ELR (cell line): ENCODE measurements at places on chromosomes 7 and 10.

GRCh38 chr7:151056666-151057505 lies 811 bp downstream of the CDK5 start:
- DNase-seq: no peak

- DNase-seq: no peak
These were observed 175.6 kb downstream of the CHCHD3 start for GRCh38 chr7:132906193-132906835.

- DNase-seq: no peak
These were observed 421.0 kb downstream of the PTPRN2 start for GRCh38 chr7:158166386-158167340.

GRCh38 chr7:2843711-2844152 lies 376 bp downstream of the GNA12 start:
- peak; percentile 52 for DNase-seq

GRCh38 chr7:127635659-127636285 lies 16.2 kb upstream of the SND1 start:
- no peak for DNase-seq

- DNase-seq: no peak
These were observed 322.4 kb upstream of the GHITM start for GRCh38 chr10:83816942-83817341.

GRCh38 chr7:37092548-37092947 lies 356.1 kb downstream of the ELMO1 start:
- DNase-seq: no peak

DNA sequence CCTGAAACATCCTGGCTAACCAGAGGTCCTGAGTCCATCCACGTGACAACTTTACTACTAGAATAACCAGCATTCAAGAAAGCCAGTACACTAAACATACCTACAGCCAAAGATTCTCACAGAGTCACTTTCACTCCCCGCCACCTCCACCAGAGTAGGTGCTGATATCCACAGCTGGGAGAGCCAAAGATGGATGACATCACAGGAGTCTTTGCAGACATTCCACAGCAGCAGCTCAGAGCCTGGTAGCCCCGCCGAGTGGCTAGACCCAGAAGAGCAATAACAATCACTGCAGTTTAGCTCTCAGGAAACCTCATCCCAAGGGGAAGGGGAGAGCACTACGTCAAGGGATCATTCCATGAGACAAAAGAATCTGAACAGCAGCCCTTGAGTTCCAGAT lies 13.5 kb upstream of the ADAM22 start:
- no peak for DNase-seq

GRCh38 chr10:8069627-8070026 lies 15.1 kb downstream of the GATA3 start:
- peak; percentile 50 for DNase-seq

DNA sequence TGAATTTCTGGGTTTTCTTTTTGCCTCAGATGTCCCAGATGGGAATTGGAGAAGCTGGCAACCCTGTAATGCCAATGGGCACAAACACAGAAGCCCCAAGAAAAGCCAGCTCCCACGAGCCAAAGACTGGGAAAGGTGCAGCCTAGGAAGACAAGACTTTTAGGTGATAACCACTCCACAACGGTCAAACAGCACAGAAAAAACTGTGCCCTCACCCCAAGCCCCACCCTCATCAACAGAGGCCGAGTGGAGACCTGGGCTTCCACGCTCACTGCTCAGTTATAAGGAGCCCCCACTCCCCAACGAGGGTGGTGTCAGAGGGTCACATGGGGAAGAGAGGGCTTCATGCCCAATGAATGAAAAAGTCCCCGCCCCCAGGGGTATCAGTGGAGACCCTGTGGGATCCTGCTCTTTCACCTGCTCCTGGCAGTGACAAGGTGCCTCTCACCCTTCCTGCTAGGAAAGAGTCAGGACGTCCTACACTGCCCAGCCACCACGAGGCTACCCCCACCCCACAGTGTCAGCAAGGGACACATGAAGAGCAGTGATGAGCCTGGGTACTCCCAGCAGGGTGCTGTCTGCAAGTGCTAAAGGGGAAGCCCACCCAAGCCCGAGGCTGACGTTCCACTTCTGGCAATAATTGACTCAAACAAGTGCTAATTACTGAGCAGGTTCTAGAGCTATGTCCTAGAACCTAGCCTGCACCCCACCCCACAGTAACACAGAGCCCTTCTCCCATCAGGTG lies 8.3 kb downstream of the TMEM273 start:
- DNase-seq: no peak

DNA sequence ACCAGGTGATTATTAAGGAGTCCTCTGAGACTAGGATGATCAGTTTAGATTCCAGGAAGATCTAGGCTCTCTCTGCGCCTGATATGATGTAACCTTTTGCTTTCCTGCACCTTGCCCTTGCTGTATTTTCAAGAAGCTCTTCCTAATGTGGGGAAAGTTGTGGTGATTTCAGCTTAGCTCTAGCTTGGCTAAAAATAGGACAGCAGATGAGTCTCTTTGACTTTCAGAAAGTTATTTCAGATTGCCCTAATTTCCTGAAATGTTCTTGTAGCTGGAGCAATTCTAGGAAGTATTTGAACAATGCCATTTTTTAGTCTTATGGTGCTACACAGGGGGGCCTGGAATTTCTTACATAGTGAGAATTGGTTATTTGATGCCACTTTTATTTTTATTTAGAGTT lies 3.8 kb downstream of the LCOR start:
- no peak for DNase-seq

GRCh38 chr7:31724696-31725095 lies 37.7 kb downstream of the PPP1R17 start:
- no peak for DNase-seq
